ENCODE measurements at places on chromosomes 4 and X.

DNA sequence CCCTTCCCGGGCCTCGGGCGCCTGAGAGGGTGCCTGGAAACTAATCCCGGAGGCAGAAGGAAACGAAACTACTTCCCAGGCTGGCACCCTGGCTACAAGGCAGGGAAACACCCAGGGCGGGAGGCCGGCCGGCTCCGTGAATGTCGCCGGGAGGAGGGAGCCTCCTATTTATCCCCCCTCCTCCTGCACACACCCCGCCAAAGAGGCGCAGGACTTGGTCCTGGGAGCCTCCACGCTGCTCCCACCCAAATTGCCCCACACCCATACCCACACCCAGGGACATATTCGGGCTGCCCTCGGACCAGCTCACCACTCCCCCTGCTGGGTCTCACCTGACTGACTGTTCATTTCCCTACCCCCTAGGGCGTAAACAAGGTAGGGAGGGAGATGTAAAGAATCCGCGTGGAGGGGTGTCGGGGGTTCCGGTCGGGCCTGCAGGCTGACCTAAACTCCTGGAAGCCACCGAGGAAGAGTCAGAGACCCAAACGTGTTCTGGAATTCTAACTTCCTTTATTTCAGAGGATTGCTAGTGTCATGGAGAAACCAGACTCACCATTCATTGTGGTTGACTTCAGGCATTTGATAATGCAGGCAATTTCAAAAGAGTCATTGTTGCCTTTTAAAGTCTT is at the start of gene BTC:
TSS of gene BTC (minus strand) at position 142 of the 629 bp plus-strand sequence. CDS start 198 bp downstream, outside the sequence.
- no peak for DNase-seq

- no peak for DNase-seq
Measured at GRCh38 chr4:39706334-39706733, 8.4 kb downstream of the UBE2K start.

DNA sequence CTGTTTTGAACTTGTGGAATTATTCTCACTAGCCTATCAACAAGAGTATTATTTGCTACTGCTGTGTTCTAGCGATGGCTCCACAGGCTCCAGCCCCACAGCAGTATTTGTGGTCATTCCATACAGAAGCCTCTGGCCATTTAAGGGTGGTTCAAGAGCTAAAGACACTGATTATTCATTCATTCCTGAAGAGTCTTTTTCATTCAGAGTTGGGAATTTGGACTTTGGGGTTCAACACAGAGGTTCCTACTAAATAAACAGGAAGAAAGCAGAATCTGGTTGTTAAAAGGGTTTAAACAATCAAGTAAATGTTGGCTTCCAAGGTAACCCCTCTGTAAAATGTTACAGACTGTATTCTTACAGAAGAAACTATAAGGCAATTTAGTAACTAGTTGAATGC is 4.3 kb upstream of the MBNL3 start:
- no peak for DNase-seq

DNA sequence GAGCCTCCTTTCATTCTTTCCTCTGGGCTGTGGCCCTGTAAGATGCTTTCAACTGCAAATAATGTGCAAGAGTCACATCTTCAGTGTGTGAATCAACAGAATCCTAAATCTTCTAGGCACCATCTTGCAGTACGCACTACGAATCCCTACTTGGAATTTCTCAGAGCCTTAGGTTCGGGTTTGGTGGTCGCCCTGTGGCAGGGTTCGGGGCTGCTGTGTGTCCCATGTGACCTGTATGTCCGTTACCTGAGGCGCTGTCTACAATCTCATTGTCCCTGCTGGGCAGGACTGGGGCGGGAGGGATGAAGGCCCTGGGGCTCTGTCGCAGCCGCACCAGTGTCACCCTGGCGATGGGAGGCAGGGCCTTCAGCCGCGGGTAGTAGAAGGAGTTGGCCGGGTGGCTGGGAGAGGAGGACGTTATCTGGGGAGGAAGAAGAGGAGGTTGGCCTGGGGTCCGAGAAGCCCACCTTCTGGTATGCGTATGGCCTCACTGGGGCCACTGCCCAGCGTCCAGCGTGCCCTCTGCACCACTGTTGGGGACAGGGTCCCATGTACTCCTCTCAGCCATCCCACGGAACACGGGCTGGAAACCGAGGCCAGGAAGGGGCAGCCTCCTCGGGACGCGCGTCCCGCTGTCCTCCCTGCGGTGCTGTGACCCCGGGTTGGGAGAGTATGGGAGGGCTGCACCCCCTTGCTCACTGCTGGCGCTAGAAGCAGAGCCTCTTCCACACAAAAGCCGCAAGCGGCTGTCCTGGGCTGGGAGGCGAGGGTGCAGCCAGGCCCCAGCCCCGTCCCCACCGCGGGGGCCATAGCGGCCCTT is 2.0 kb downstream of the SPON2 start:
- DNase-seq, result no peak

GRCh38 chrX:34299451-34299967 is 167.4 kb upstream of the FAM47A start:
- DNase-seq, result no peak

DNA sequence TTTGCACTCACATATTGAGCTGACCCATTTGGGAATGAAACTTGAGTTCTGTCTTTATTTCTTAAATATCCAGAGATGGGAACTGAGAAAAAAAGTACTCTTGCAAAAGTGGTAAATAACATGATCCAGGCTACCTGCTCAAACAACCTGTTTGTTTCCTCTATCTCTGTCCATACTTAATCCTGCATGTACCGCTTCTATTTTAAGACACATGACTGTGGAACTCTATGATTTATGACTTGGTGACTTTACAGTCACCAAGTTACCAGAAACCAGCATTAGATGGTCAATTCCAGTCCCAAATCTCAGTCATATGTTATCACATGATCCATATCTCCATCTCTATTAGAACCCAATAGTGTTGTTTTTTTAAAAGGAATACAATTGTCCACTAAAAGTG is 606.7 kb downstream of the EPHA5 start:
- no peak for DNase-seq

DNA sequence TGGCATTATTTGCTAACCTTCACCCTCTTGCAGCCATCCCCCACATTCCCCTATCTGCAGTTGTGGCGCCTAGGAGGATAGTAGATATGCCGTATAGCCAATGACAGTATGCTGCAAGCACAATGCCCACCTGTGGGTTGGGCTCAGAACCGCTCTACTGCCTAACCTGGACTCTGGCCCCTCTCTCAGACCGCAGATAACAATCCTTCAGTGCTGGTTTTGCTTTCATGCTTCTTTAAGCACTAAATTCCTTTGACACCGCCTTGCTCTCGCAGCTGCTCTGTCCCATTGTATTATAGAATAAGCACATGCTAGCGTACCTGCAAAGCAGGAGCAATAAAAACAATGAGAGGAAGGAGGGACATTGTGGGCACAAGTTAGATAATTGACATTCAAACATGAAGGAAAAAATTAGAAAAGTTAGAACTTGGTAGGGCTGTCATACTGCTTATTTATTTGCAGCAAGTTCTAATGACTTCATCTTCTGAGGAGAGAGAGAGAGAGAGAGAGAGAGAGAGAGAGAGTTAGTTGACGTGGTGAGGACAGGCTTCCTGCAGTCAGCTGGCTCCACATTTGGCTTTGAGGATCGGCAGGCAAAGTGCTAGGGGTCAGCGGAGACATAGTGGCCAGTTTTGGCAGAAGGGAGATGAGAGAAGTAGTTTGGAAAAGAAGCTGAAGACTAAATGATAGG is 55.8 kb downstream of the WWC2 start:
- DNase-seq, result no peak

DNA sequence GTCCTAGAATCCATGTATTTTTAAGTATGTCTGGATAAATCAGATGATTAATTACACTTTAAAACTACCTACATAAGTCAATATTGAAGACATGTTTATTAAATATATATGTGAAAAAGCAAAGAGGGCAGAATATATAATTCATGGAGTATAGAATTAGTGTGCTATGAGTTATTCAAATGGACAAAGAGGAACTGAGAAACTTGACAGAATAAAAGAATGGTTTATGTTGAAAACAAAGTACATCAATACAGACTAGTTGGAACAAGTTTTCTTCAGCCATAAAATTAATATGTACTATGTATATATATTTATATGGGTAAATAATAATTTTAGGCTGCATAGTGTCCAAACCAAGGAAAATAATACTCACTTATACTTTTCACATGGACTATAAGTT is 173.5 kb downstream of the NPFFR2 start:
- no peak for DNase-seq

GRCh38 chr4:107631560-107631959 is 88.5 kb downstream of the PAPSS1 start:
- DNase-seq, result no peak

GRCh38 chr4:141730805-141731204 is 94.4 kb downstream of the IL15 start:
- DNase-seq, result no peak

GRCh38 chrX:14630733-14631132 is 101.4 kb downstream of the GLRA2 start:
- DNase-seq, result no peak

DNA sequence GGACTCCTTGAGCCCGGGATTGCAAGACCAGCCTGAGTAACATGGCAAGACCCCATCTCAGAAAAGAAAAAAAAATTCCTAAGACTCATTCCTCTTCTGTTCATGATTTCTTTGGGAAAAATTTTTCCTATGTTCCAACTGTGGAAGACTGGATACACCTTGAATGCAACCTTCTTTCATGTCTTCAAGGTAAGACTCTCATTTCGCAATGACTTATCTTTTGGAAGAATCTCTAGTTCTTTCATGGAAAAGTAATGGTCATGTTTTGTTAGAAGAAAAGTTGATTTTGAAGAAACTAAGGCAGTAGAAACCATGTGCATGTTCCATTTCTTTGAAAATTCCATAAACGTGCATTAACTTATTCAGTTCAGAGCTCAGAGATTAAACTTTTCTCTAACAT is 26.0 kb upstream of the BBS12 start:
- DNase-seq, result no peak

Data from stimulated activated CD8-positive, alpha-beta memory T cell treated with anti-CD3 and anti-CD28 coated beads, Interleukin-2, amount 100 ng/mL, for 48 hours (primary cell).